ENCODE measurements at places on chromosomes 16 and 17.

- DNase-seq, result no peak
Observed at GRCh38 chr16:86505899-86506864, 4.1 kb upstream of the FOXF1 start.

DNA sequence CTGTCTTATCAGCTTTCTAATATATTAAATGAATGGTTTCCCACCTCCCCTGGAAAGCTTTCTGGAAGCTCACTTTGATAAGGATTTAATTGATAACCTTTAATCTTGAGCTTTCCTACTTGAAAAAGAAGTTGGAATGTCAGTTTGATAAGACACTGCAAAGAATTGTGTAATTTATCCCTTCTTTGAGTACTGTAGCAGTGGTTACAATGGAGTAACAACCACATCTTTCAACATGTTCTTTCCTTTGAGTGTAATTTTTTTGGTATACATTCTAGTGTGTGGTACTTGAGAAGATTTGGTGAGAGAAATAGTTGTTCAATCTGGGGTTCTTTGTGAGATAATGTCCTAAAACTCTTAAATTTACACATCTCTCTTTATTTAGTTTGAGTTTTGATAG, 43.4 kb downstream of the CPD start:
- DNase-seq, result no peak

DNA sequence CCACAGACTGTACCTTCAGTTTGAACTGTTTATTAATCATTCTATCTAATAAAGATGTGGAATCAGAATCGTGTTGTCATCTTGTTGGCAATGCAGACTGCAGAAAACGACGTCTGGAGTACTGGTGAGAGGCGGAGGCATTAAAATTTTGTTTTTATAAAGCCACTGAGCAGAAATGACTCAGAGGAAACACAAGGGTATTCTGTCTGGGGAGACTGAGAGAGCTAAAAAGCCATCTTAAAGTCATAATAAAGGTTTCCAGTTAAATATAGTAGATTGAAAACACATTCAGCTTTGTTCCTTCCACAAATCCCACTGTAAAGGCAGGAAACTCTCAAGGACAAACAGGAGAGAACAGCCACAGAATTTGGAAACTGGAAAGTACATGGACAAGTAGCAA, 74.2 kb downstream of the CPPED1 start:
- DNase-seq, result no peak

- DNase-seq, result no peak
Observed at GRCh38 chr17:15348021-15348420, 6.6 kb upstream of the TEKT3 start.

- no peak for DNase-seq
Observed at GRCh38 chr16:82845116-82845515, 218.3 kb downstream of the CDH13 start.

DNA sequence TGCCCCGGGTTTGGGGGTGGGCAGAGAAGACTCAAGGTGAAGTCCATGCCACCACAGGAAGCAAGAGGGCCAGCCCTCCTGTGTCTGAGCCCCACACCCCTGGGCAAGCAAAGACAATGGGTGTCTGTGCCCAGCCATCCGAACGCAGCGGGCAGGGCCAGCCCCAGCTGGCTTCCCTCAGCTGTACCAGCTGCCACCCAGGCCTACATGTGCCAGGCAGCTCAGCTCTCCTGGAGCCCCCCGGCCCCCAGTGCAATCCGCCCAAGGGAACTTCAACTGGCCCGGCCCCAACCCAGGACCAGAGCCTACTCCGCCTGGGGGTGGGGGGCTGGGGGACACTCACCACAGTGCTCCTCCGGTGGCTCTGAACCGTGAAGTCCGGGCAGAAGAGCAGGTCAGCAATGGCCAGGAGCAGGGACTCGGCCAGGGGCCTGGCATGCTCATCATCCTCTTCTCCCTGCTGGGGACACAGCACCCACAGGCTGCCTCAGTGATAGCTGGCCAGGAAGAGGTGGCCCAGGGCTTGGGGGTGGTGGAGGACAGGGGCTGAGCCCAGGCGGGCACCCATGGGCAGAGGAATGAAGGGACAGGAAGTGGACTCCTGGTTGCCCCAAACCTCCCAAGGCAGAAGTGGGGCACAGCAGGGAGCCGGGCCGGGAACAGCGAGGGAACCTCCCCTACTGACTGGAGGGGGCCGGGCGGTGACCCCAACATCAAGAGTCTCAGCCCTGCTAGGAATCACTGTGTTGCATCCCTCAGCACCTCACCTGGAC, 9.8 kb downstream of the HID1 start:
- no peak for DNase-seq

DNA sequence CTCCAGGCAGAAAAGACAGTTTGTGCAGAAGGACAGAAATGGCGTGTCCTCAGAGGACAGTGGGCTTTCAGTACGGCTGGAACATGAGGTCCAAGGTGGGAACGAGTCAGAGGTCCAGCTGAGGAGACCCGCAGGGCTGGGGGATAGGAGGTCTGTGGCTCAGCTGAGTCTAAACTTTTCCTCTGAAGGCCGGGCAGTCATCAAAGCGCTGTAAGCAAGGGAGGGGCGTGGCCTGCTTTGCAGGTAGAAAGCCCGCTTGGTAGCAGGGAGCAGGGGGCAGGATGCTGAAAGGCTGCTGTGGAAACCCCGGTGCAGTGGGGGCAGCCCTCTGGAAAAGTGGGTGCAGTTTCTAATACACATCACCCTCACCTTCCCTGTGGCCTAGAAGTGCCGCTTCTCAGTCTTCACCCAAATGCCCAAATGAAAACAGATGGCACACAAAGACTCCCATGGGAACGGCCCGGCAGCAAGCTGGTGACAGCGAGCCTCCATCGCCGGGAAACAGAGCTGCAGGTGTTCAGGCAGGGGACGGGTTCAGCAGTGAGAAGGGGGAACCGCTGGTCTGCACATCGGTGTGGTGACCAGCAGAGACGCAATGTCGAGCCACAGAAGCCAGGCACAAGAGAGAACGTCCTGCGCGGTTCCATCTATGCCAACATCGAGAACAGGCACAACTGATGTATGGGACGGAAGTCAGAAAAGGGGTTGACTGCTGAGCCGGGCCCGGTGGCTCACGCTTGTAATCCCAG, 12.2 kb upstream of the OSGIN1 start:
- DNase-seq, result no peak

DNA sequence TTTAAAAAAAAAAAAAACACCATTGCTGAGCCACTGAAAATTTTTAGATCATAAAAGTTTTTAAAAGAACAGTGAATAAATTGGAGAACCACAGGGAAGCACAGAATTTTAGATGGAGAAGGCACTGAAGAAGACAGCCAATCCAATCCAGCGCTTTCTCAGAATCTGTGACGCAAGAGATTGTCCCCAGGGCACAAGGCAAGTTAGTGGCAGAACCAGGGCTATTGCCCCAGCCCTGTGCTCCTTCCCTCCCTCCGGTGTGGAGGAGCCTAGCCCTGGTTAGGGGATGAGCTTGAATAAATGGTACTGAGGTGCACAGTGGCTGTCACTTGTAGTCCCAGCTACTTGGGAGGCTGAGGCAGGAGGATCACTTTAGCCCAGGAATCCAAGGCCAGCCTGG, 108.3 kb downstream of the ZNF423 start:
- no peak for DNase-seq

DNA sequence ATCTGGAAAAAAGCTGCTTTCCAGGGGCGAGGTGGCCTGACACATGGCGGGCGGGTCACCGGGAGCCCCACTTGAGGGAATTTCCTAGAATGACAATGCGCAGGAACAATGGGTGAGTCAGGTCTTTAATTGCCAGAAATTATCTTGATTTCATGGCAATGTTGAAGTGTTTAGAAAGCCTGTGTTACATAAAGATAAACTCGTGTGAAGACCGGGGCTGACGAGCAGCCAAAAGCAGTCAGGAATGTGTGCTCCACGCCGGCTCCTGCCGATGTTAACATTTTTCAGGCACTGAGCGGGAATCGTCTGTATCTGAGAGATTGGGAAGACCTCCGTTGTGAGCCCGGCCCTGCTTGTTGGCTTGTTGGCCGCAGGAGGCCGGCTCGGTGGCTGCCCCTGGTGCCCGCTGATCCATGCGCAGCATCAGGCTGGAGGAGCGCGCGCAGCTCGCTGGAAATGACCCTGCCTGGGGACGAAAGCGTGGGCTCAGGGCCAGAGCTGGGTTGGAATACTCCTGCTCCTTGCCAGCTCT, 353.1 kb downstream of the FOXL1 start:
- DNase-seq, result no peak

- no peak for DNase-seq
Observed at GRCh38 chr17:2171702-2172076, 116.8 kb downstream of the HIC1 start.

DNA sequence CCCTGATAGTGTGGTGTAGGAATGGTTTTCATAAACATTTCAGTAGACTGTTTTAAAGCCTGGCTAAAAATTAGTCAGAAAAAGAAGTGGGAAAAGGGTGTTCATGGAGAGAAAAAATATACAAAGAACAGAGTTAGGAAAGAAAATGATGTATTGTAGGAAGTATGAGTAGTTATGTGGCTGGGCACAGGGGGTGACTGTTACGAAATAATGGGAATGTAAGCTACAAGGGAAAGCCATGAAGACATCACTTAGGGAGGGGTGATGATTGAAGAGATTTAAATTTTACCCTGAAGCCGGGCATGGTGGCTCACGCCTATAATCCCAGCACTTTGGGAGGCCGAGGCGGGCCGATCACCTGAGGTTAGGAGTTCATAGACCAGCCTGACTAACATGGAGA, 55.3 kb downstream of the NUP88 start:
- DNase-seq, result no peak

DNA sequence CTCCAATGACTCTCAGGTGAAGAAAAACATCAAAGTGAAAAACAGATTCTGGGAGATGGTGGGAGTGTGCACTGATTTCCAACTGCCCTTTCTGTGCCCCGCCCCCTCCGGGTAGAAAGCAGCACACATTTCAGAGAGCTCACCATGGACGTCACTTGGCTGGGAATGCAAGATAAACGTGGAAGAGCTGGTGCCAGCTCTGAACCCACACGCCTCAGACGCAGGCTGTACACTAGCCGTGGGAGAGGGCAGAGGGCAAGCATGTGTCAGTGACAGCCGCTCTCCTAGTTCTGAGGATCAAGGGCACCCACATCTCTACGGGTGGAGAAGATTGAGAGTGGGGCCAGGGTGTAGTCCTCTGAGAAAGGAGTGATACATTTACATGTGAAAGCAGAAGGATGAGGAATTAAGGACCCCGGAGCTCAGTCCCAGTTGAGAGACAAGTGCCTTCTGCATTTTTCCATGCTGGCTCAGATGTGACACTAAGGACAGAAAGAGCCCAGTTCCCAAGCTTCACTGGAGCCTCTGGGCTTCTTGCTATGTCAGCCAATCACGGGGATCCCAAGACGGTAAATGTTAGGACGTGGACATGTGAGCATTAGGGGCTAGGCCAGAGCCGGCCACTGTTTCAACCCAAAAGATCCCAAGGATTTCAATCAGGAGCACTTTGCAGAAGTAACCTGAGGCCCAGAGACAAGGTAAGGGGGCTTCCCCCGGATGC, 101.3 kb downstream of the ZFHX3 start:
- no peak for DNase-seq

DNA sequence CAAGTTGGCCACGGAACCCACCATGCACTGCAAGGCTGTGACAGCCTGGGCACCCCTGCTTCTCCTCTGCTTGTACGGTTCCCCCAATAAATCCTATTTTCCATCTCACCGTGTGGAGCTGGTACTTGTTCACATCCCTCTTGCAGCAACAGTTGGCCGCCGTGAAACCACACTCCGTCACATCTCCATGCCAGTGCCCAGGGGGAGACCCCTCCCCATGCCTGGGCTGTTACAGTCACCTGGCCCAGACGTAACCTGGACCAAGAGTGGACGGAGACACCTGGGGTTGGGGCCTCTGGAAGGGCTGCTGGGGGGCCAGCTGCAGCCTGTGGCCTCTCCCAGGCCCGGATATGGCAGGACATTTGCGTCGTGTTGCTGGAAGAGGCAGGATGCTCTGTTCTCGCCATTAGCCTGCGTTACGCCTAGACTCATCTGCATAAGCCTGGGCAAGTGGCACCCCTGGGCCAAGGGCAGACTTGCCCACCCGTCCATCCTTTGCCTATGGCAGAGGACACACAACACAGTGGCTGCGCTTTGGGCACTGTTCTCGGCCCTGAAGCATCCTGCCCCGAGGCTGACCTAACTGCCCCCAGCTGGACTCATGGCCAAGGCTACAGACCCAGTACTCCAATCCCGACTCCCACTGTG, 14.2 kb upstream of the KREMEN2 start:
- DNase-seq, result no peak

GRCh38 chr17:50939795-50940684, 73.9 kb upstream of the TOB1 start:
- no peak for DNase-seq

DNA sequence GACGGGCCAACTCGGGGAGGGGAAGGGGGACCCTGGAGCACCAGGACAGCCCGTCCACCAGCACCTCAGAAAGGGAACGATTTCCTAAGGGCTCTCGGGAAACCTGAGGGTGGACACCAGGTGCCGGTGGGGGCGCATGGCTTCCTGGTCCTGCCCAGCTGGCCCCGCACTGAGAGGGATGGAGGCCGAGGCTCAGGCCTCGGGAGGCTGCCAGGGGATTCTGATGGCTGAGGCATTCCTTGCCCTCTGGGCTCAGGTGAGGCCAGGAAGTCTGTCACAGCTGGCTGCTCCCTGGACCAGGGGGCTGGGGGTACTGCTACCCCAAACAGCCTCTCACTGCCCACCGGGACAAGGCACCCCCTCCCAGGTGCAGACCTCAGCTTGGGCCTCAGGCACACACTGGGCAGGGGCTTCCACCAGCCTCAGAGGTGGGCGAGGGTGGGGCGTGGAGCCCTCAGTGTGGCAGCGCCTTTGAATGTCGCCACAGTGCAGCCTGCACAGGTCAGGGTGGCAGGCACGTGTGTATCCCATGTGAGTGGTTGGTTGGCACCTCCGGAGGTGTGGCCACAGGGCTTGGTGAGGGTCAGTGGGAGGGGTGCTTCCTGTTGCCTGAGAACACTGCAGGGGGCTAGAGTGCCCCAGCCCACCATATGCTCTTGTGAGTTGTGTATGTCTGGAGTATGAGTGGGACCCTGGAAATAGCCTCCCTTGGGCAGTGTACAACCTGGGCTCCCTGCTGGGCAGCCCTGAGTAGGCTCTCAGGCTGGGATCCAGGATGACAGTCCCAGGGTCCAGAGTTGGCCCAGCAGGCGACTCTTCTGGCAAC, 3.9 kb upstream of the FSCN2 start:
- no peak for DNase-seq

All from iPS DF 19.7 (cell line).